ENCODE measurements at places on chromosomes 3 and 15.

GRCh38 chr3:112074616-112075497 lies 11.3 kb upstream of the C3orf52 start:
- peak; percentile 51 for DNase-seq

- DNase-seq: peak; percentile 59
Measured at GRCh38 chr15:62138124-62138523, 27.0 kb downstream of the C2CD4B start.

DNA sequence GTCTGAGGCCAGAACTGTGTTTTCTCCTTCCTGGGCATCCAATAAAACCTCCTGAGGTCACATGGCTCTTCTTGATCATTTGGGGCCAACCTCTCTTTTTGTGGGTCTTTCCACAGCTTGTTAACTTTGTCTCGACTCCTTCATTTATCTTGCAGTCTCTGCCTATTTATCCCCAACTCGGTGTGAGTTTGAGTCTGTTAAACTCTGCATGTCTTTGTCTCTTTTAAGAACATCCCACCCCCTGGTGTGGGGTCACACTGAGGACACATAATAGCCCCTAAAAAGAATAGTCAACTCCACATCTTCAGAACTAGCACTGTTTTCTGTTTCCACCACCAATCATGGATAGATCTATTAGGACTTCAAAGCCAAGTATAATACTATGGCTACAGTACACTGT lies 187.2 kb downstream of the TLE3 start:
- no peak for DNase-seq

DNA sequence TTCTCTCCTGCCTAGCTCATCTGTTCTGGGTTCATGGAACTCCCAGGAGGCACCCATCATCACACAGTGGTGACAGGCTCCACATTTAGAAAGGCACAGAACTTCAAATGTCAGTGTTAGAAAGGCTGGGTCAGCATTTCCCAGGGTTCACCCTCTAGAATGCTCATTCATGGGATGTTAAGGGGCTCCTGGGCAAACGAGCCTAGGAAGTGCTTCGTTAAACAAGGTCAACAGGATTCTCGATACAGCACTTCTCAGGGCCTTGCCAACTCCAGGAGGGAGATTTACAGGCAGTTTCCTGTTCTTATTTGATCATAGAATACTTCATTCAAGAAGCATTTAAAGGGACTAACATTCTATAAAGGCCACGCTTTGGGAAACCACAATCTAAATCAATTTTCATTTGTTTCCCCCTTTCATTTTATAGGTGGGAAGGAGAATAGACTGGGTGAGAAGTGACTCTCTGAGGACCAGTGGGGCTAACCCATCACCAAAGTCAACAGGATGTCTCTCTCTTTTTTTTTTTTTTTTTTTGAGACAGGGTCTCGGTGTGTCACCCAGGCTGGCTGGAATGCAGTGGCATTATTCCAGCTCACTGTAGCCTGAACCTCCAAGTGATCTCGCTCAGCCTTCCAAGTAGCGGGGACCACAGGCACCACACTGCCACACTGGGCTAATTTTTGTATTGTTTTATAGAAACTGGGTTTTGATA lies 14.3 kb downstream of the IGDCC4 start:
- DNase-seq: no peak

DNA sequence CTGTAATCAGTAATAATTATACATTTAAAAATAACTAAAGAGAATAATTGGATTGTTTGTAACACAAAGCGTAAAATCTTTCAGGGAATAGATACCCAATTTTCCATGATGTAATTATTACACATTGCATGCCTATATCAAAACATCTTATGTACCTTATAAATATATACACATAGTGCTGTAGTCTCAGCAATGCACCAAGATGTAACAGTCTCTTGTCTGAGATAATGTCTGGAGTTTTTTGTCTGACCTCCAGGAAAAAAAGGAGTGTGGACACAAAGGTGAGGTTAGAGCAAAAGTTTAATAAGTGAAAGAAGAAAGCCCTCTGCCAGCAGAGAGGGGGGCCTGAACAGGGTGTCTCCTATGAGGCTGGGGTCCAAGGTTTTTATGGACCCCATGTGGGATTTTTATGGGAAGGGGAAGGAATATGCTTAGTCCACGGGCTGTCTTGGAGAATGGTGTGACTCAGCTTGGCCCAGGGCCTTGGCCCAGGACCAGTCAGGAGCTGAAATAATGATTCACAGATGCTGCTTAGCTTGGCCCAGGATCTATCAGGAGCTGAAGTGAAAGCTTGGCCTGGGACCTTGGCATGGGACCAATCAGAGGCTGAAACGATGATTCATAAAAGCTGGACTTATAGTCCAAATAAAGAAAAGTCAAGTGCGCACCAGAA lies 545.0 kb downstream of the ZPLD1 start:
- peak; percentile 47 for DNase-seq

GRCh38 chr3:195093731-195094130 lies 177.2 kb downstream of the XXYLT1 start:
- DNase-seq: no peak

GRCh38 chr3:14538451-14539088 lies 1.6 kb downstream of the GRIP2 start:
- no peak for DNase-seq

DNA sequence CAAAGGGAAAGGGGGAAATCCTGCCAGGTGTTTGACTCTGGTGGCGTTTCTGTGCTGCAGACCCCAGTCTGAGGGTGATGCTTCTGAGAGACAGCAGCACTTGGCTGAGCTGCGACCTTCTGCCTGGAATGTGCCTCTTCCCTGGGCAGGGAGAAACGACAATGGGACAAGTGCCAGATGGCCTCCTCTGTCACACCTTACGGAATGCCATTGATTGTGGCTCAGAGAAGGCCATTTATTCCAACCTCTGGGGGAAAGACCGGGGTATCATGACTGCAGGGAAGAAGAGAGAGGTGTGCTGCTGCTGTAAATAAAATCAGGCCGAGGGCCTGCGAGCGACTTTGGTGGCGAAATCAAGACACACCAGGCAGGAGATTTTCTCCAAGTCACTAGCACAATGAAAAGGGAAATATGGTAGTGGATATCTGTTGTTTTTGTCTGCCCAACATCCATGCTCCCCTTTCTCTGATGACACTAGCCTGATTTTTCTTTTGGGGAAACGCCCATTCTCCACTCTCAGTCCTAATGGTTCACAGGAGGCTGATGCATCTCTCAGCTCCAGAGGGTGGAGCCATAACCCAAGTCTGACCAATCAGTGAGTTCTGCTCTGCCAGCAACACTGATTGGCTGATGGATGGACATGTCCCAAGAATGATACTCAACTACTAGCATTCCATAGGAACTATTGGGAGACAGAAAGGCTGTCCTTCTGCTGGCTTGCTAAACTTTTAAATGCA lies 336.1 kb downstream of the FOXP1 start:
- DNase-seq: no peak

DNA sequence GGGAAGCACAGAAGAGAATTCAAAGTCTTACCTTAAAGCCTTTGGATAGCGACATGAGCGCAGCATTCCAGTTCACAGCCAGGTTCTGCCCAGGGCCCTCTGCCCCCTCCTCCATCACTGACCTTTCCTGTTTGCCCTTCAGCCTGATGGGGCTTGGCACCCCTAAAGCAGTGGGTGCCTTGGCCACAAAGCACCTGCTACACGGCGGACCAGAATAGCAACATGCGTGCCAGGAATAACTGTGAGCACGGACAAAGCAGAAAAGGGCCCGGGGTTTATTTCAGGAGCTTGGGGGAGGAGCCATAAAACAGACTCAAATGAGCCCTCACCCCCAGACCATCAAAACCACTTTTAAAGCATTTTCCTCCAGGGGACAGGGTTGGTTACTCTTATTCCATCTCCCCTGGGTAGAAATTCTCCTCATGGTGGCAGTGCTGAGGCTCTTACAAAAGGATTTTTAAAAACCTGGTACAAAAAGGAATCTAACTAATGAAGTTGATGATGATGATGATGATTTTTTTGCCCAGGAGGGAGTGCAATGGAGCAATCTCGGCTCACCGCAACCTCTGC lies 135.4 kb downstream of the KLF13 start:
- no peak for DNase-seq

DNA sequence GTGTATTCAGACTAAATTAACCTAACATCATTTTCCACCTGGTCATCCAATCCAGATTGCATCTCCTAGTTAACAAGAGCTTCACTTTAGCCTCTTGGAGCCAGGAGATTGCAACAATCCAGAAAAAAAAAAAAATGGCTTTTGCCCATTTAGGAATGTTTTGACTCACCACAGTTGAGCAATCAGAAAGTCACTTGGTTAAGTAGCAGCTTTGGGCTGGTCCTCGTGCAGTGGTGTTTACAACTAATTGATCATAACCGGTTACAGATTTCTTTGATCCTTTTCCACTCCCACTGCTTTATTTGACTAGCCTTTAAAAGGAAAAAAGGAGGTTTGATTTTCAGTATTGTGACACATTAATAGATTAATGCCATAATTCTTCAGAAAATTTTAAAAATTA lies 688.8 kb upstream of the CCDC54 start:
- DNase-seq: no peak

DNA sequence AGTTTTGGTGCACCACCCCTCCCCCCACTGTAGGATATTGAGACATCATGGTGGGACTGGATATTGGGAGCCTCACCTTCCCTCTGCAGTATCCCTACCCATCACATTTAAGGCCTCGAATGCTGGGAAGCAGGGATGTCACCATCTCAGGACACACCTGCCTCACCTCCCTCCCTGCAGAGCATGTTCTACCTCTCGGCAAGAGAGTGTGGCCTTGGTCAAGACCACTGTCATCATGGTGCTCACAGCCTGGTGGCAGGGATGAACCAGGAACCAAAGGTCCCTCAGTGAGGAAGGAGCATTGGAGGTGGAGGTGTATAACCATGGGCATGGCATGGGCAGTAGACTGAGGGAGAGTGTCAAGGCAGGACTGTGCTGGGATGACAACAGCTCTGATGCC lies 104.8 kb downstream of the CORO2B start:
- no peak for DNase-seq

GRCh38 chr3:66415867-66416428 lies 84.9 kb downstream of the LRIG1 start:
- no peak for DNase-seq

- DNase-seq: peak; percentile 76
Measured at GRCh38 chr3:185728630-185729336, 96.1 kb downstream of the IGF2BP2 start.

- DNase-seq: no peak
Measured at GRCh38 chr3:42149532-42149931, 58.4 kb downstream of the TRAK1 start.

- DNase-seq: no peak
Measured at GRCh38 chr3:64213224-64213878, 11.9 kb downstream of the PRICKLE2 start.

- DNase-seq: peak; percentile 7
Measured at GRCh38 chr3:112405845-112406244, 72.9 kb downstream of the CD200 start.

DNA sequence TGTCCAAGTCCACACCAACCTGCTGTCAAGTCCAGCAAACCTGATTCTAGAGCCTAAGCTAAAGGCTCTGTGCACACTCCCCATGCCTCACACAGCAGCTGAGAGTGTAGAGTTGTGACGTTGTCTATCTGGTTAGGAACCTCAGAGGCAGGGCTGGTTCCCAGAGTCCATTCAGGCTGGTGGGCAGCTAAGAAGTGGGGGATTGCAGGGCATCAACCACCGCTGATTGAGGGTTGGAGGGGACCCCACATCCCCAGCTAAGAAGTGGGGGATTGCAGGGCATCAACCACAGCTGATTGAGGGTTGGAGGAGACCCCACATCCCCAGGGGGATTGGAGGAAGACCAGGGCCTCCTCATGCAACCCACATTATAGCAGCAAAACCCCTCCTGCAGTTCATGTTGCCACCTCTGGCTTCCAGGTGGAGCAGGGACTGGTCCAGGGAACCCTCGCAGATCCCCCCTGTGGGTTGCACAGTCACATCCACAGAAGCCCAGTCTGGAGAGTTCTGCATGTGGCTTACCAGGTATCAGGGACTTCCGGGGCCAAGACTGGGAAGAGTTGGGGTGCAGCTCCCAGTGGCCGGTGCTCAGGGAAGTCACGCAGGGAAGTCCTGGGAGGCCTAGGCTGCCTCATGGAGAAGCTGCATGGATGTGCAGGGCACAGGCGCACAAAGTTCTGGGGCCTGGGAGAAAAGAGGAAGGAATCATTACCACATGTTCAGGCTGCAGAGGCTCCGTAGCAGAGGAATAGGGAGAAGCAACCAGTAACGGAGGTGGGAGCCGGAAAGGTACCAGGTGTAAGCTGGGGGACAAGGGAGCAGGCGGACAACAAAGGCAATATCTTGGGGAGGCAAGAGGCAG lies 71.4 kb upstream of the PCSK6 start:
- DNase-seq: no peak

- DNase-seq: no peak
Measured at GRCh38 chr3:193722566-193722965, 129.6 kb downstream of the OPA1 start.

- DNase-seq: no peak
Measured at GRCh38 chr15:95561463-95561862, 769.0 kb upstream of the NR2F2 start.

DNA sequence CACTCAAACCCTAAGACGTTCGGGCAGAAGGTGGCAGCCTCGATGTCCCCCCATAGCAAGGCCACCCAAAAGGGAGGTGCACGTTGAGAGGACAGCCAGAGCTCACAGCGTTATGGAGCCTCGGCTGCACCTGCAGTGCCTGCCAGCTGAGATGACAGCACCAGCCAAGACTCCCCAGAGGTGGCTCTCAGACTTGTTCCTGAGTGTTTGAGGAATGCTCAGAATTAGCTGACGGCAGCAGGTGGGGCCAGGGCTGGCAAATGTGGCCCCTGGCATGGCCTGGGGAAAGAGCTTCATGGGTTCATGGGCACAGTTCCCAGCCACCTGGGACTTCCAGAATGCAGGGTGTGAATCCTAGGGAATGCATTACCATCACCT lies 177.8 kb downstream of the KLF13 start:
- no peak for DNase-seq

DNA sequence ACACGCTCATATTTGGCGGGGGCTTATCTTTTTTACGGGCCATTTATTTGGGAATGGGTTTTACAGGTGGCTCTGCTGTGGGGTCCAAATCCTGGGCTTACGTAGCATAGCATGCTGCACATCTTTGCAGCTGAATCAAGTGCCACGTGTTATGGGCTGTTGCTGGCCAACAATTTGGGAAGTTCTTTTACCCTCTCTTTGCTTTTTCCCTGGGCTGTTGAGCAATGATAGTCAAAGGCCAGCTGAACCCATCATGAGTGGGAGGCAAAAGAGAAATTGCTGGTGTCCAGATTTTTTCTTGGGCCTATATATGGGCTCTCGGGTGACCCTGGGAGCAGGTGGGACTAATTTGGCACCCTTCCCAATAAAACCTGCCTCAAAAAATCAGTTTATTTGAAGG lies 209.3 kb upstream of the SATB1 start:
- no peak for DNase-seq

- no peak for DNase-seq
Measured at GRCh38 chr3:177827511-177828207, 630.4 kb upstream of the TBL1XR1 start.

GRCh38 chr15:99102332-99103235 lies 2.3 kb upstream of the SYNM start:
- no peak for DNase-seq

DNA sequence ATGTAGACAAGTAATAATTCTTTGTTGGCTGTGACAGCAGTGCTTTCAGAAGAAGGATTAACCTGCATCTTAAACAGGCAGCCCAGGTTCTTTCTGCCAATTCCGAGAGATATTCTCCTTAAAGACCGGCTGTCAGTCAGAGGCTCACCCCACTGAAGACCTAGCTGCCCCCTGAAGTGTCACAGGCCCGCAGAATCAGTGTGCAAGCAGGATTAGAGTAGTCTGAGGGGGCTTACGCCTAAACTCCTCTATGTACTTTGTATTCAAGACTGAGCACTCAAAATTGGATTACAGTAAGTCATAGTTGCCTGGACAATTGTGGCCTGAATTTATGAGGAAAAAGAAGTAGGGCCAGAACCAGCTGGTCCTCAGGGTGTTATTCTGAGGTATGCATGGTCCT lies 342.9 kb downstream of the CLSTN2 start:
- no peak for DNase-seq

Measured in kidney capillary endothelial cell (primary cell).